ENCODE measurements at places on chromosomes 3 and 15.

DNA sequence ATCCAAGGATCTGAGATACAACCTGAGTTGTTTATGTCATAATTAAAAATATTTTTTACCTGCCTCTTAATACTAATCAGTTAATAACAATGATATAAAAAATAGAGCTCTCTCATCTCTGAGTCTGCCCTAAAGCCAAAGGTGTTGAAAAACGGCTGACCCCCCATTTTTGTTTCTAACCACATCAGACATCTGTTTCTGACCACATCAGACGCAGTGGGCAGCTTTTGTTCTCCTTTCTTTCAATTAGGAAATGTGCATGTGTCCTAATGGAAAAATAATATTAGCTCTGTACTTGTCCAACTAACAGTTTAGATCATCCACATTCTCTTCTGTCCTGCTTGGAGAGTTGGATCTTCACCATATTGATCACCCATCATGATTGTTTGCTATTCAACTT, 144.6 kb downstream of the SHOX2 start:
- DNase-seq: no peak

DNA sequence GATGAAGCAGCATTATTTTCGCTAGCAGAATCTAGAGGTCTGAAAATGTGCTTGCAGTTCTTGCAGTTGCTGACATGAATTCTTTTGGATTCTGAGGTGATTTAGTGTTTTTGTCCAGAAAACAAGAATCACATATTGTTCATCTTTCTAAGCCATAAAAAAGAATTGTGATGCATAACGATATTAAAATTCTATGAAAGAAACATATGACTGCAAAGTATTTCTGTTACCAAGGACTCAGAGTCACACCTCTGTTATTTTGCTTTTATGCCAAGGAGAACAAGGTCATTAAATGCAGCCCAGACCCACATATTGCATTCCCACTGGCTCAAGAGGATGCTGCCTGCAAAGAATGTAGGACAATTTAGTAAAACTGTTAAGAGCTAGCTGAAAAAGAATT, 299.8 kb upstream of the GPR149 start:
- DNase-seq: no peak

- no peak for DNase-seq
Measured at GRCh38 chr15:65336493-65337435, 32.3 kb downstream of the RNU5B-1 start.

DNA sequence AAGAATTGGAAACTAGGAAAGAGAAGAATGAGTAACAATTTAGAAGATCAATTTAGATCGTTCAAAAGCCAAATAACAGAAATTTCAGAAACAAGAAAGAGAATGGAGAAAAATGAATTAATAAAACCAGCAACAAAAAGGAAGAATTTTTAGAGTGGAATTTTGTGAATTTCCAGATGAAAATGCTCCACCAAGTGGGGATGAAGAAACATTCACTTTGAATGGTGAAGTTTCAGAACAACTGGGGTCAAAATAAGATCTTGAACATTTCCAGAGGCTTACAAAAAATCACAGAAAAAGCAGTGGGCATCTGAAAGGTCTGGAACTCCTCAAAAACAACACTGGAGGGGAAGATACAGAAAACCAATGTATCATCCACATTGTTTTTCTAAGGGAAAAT, 4.2 kb upstream of the MOBP start:
- no peak for DNase-seq

GRCh38 chr15:78875107-78875914, 2.6 kb downstream of the MORF4L1 start:
- no peak for DNase-seq

DNA sequence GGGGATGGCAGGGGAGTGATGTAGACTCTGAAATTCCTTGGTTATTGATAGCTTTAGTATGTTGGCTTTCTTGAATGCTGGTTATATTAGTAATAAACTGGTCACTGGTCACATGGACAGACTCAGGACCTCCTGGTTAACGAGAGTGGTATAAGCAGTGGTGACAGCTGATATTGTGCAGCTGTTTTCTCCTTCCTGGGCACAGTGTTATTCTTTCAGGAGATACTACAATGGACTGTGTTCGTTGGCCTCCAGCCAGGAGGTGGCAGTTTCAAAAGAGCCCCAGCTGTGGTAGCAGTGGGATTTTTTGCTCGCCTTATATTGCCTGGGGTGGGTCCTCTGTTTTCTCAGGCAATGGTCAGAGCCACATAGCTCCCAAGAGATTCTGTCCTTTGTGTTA, 181.6 kb upstream of the RBMS3 start:
- no peak for DNase-seq

DNA sequence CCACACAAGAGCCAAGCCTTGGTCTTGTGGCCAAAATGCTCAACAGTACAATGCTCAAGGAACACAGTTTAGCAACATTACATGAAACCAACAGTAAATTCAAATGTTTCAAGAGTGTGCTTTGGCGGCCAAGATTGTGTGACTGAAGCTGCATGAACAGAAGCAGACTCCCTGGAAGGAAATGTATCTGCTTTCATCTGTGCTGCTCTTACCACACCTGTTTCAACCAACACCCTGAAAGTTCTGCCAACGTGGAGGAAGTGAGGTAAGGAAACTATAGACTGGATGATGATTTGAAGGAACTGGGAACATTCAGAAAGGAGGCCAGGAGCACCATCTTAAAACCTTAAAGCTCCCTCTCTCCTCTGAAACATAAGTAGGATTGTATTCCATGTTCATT, 55.7 kb downstream of the MB21D2 start:
- DNase-seq: no peak
